A549 treated with GW870086 at 1 μM for 4 hours (cell line): ENCODE measurements at places on chromosomes 3 and 15. TPM values are rescaled to one million over a fixed set of nuclear protein-coding genes. Genes with fewer than 3 reads are reported as not detected.

Gene CYP1A1
- total RNA-seq, result 1.1 to 2.3 TPM (median 1.7 TPM) in 5 replicates

Gene TGM4
- 0.10 to 0.20 TPM (median 0.17 TPM) in 5 replicates for total RNA-seq

Gene VEPH1
- 0.31 to 1.0 TPM (median 0.61 TPM) in 5 replicates for total RNA-seq

Gene PODXL2
- 7.6 to 10.9 TPM (median 9.9 TPM) in 5 replicates for total RNA-seq

Gene PSTPIP1
- not detected in 5 replicates for total RNA-seq
